ENCODE measurements at places on chromosomes 13 and 19.

DNA sequence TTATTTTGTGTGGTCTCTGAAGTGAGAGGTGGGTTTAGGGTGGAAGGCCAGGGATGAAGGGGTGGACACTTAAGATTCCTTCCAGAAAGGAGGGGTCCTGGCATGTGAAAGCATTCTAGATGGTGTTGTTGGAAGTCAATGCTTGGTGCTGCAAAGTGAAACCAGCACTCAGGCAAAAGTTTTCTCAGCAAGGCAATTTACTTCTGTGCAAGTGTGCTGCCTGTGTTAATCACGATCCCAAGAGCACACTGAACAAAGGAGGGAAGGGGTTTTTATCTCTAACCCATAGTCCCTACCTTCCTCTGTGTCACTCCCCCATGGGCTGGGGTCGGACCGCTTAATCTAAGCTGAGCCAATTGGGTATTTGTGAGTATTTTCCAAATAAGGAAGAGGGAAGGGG is 1.3 kb downstream of the ZNF134 start:
- no peak for DNase-seq

DNA sequence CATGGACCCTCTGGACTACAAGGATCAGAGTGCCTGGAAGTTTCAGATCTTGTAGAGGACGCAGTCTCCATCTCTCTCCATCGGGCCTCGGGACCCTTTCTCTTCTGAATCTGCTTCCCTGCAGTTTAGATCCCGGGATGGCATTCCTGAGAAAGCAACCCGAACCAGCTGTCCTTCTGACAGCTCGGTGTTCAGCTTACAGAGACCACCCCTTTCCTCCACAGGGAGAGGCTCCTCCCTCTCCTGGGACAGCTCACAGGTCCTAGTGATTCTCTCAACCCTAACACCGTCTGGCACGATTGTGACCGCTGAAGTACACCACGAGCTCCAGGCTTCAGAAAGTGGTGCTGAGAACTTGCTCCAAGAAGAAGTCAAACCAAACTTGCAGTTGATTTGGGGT is 18.2 kb downstream of the CRX start:
- DNase-seq, result no peak

GRCh38 chr13:90999401-90999800 is 348.1 kb upstream of the MIR17HG start:
- DNase-seq, result no peak

- DNase-seq, result no peak
Measured at GRCh38 chr13:90763476-90764150, 583.9 kb upstream of the MIR17HG start.

GRCh38 chr13:68714292-68714691 is 1393.3 kb upstream of the ATXN8OS start:
- DNase-seq, result no peak

DNA sequence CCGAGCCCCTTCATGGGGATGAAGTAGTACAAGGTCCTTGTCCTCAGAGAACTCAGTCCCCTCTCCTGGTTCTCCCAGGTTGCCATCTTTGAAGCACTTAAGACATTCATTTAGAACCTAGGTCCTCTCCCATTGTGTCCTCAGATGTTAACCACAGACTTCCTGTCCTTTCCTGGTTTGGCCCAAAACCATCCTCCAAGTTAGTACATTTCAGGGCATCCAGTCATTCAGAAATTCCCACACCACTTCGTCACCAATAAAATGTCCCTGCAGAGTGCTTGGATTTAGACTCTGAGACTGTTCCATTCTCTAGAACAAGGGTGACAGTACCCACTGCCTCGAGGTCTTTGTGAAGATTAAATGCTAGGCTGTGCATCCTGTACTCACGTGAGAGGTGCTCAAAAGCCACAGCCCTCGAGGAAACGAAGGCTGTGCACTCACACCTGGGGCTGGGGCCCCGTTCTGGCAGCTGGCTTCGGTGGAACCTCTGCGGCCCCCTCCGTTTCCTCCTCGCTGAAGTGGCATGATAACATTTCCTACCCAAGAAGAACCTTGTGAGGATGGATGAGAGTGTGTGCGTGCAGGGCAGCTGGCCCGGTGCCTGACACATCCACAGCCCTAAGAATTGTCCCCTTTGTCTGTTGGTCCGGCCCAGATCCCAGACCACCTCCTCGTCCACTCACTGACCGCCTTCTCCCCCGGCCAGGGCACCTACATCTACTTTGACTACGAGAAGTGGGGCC is 4.7 kb downstream of the LENG1 start:
- no peak for DNase-seq

GRCh38 chr13:109764470-109765291 is 21.7 kb downstream of the IRS2 start:
- DNase-seq, result no peak

GRCh38 chr13:79227418-79227817 is 178.6 kb downstream of the RBM26 start:
- DNase-seq, result no peak

- DNase-seq, result no peak
Measured at GRCh38 chr13:106533101-106533942, 2.1 kb downstream of the EFNB2 start.

- DNase-seq, result no peak
Measured at GRCh38 chr19:2412449-2412848, 14.9 kb downstream of the TIMM13 start.

DNA sequence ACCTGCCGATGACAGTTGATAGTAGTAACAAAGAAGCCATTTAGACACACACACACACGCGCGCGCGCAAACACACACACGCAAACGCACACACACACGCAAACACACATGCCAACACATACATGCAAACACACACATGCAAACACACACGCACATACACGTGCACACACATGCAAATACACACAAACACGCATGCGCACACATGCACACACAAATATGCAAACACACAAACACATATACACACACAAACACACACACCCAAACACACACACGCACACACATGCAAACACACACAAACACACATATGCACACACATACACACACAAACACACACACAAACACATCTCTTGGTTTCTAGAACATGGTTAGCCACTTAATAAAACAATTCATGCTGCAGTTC is 50.1 kb downstream of the ZNF557 start:
- DNase-seq, result no peak

GRCh38 chr13:43088093-43088511 is 64.7 kb downstream of the DNAJC15 start:
- DNase-seq, result no peak

GRCh38 chr19:29365836-29366417 is 153.0 kb upstream of the UQCRFS1 start:
- no peak for DNase-seq

DNA sequence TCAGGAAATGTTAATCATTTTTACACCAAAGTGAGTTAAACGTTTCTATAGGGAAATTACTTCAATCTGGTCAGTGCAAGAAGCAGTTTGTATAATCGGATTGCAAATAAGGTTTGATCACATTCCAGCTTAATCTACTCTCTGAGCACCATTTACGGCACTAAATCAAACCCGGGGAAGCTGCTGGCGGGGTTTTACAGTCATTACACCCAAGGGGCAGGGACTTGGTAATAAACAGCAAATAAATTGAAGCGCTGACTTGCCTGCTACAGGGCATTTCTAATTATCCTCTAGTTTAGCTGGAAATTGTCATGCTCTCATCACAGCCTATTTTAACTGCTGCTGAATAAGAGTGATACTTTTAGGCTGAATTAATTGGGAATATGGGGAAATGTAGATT is 152.1 kb upstream of the SOX21 start:
- no peak for DNase-seq

DNA sequence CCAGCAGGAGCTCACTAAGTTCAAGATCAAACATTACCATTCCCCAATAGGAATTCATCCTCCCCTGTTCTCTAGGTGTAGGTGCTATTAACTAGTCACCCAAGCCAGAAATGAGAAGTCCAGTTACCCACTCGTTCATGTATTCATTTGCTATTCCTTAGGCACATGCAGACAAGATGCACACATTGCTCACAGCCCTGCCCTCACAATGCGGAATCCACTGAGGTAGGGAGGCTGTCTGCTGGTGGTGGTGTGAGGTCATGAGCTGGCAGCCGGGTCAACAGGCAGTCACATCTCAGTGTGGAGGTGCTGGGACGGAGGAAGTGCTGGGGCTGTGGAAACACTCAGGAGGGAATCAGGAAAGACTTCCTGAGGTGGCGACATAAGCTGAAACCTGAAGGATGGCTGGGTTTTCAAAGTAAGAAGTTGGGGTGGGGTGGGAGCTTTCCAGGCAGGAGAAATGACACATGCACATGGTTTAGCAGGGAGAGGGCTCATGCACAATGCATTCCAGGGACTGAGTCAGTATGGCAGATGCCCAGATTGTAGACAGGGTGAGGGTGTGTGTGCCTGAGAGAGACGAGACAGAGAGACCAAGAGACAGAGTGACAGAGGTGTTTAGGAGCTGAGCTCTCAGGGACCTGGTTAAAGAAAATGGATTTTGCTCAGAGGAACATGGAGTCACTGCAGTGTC is 117.6 kb downstream of the USP12 start:
- DNase-seq, result no peak

GRCh38 chr13:99275093-99275469 is 16.9 kb upstream of the GPR18 start:
- DNase-seq, result no peak

- peak; percentile 61 for DNase-seq
Measured at GRCh38 chr19:13849991-13850909, 26.7 kb upstream of the NANOS3 start.

GRCh38 chr19:13155472-13156359 is 5.5 kb downstream of the IER2 start:
- DNase-seq, result peak; percentile 98

DNA sequence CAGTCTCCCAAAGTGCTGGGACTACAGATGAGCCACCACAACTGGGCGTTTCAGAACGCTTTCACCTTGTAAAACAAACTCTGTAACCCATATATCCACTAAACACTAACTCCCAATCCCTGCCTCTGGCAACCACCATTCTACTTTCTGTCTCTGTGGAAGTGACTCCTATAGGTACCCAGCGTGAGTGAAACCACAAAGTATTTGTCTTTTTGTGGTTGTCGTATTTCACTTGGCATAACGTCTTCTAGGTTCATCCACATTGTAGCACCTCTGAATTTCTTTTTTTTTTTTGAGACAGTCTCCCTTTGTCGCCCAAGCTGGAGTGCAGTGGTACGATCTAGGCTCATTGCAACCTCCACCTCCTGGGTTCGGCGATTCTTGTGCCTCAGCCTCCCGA is 44.8 kb downstream of the BRD4 start:
- DNase-seq, result no peak

Data from stimulated activated naive B cell treated with anti-CD40 and anti-IgM and Interleukin-4, amounts not matched to agents 10 μg/mL and 1 μg/mL and 100 μg/mL, for 72 hours (primary cell).